ENCODE measurements at places on chromosomes 16 and 17.

DNA sequence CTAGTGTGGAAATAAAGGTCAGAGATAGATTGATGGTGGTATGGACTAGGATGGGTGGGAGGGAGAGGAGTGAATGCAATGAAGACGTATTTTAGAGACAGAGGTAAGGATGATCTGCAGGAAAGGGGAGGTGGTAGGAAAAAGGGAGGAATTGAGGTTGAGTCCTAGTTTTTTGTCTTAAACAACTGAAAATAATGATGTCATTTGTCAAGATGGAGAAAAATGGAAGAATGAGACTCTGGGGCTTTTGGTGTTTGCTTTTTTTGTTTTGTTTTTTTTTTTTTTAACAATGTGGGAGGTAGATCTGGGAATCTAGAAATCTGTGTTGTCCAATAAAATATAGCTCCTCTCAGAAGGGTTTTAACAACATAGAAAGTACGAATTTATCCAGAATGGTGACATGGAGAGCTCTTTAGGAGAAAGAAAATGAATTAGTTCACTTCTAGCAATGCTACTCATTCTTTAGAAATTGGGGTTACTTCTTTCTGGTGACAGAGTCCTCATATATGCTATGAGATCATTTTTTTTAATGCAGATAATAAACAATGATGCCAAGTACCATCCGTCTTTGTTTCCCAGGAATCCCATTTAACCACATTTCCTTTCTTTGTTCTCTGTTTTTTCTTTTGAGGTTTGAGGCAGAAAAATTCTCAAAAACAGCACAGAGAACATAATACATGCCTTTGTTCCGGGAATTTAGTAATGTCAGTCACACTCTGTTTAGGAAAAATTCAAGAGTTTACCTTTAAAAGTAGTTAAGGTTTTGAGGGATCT, 225.3 kb upstream of the COX10 start:
- DNase-seq = no peak

DNA sequence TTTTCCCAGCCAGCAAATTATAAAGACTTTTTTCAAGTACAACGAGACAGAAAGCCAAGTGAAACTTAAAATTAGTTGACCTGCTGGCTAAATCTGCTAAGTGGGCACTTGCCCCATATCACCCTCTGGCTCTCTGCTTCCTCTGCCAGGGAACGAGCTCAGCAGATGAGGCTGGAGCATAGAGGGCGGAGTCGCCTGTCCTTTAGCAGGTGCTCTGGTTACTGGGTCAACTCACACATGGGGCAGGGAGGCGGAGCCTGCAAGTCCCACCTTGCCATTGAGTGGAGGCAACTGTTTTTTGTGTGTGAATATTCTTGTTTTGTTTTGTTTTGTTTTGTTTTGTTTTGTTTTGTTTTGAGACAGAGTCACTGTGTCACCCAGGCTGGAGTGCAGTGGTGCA, 62.5 kb downstream of the EMP2 start:
- DNase-seq = no peak

GRCh38 chr16:65124596-65124995, 2.7 kb upstream of the CDH11 start:
- no peak for DNase-seq

DNA sequence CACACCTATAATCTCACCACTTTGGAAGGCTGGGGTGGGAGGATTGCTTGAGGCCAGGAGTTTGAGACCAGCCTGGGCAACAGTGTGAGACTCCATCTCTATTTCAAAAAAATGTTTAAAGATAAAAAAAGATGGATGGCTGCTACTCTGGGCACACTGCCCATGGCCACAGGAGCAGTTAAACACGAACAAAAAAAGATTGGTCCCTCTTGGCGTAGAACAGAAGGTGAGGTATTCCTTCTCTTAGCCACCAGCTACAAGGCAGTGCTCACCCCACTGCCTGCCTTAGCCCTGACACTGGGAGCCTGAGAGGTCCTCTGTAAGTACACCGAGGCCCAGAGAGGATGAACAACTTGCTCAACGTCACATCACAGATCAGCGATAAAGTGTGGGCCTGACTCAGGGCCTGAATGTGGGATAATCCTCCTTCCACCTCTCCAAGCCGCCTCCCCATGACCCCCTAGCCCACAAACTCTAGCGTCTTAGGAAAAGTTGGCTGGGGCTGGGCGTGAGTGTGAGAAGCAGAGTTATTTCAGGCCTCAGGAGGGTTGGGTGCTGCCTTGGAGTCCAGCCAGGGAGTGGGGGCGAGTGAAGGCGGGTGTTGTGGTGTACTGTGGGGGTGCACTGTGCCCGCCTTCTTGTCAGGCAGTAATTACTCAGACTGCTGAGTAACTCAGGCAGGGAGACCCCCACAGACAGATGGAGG, 2.3 kb upstream of the DPH1 start:
- DNase-seq = no peak

DNA sequence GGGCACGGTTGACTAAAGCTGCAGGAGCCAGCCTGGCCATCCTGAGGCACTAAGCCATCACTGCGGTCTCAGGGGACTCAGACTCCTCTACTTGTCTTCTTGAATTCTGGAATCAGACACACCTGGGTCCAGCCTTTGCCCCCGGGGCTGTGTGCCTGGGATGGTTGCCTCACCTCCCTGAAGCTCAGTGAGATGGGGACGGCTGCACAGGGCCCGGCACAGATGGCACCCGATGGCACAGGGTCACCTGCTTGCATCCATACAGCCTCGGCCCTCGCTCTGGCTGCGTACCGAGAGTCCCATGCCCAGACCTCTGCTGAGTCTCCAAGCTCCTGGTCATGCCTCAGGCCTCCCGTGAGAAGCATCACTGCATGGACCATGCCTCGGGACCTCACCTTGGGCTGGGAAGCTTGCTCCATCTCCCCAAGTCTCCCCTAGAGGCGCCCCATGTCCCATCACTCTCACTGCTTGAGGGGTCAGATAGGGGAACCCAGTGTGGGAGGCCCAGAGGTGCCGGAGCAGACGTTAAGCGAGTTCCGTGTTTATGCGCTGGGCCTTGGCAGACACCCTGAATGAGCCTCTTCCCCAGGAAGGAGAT, 316.3 kb downstream of the SEC14L1 start:
- no peak for DNase-seq

DNA sequence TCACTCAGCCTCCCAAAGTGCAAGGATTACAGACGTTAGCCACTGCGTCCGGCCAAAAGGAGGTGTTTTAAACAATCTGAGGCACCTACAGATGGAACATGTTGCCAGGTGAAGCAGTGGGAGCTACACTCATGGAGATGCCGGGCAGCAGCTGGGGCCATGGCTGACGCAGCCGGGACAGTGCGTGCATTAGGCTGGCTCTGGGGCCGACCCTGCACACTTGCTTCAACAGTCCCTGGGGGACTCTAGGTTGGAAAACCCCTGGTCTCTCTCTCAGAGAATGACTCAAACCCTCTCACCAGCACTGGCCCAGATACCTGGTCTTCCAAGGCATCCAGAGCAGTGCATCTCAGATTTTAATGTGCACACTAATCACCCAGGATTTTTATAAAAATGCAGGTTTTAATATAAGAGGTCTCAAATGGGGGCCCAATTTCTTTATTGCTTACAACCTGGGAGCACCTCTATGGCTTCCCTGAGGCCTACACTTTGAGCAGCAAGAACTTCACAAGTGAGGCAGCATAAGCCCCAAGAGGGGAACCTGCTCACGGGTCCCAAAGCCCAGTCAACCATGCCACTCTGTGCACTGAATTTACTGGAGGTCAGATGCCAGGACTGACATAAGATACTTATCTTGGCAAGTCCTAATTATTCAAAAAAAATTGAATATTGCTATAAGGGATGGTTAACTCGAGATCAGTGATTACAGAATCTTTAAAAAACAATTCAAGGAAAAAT, 70.8 kb upstream of the TRAP1 start:
- no peak for DNase-seq

DNA sequence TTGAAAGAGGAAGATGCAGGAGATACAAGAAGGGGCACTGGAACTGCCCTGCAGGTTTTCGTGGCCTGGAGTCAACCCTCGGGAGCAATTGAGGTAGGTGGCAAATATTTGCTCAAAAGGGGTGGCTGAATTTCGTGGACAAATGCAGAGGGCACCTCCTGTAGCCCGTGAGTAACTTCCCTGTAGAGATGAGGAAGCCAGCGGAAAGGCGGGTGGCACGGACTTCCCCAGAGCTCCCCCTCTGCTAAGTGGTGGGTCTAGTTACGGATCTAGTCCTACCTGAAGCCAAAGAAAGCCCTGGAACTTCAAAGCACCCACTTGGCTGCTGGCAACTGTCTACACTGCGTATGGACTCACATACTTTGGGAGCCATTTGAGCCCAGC, 1.0 kb upstream of the ATP2C2 start:
- DNase-seq = no peak

- no peak for DNase-seq
Measured at GRCh38 chr17:40515011-40515410, 13.6 kb upstream of the TNS4 start.

- no peak for DNase-seq
Measured at GRCh38 chr17:76307299-76307965, 644 bp downstream of the QRICH2 start.

- DNase-seq = no peak
Measured at GRCh38 chr17:35017021-35017420, 36.7 kb downstream of the LIG3 start.

- no peak for DNase-seq
Measured at GRCh38 chr16:78215222-78215621, 115.8 kb downstream of the WWOX start.

DNA sequence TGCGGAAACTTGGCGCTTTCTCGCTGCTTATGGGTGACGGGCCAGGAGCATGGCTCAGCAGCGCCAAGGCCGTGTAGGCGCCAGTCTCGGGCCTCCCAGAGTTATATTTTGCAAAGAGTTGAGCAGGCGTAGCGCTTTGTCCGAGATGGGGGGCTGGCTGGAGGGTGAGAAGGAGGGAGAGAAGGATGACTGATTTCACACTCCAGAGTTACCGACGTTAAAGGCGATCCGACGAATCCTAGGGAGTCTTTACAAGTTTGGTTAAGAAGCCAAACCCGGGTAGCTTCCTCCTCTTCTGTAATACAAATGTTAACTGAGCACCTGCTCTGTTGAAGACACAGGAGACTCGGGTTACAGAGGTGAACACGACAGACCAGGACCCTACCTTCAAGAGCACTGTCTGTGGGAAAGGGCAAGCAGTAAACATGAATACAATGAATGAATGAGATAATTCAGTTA, 782 bp downstream of the POLR2A start:
- DNase-seq = no peak

DNA sequence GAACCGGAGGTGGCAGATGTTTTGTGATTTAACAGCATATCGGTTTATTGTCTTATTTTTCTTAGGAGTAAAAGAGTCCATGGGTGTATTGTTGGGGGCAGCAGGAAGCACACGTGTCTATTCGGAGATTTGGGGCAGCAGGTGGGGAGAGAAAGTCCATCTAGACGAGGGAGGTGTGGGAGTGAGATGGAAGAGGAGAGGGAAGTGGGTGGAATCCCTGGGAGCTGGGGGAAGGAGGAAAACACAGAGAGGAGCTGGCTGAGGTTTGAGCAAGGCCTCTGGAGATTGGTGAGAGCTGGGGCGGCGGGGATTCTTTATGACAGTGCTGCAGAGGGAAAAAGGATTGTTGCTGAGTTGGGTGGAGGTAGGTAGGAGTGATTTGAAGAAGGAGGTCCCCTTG, 72.1 kb downstream of the PRKCB start:
- no peak for DNase-seq
